ENCODE measurements at places on chromosomes 7 and 10.

DNA sequence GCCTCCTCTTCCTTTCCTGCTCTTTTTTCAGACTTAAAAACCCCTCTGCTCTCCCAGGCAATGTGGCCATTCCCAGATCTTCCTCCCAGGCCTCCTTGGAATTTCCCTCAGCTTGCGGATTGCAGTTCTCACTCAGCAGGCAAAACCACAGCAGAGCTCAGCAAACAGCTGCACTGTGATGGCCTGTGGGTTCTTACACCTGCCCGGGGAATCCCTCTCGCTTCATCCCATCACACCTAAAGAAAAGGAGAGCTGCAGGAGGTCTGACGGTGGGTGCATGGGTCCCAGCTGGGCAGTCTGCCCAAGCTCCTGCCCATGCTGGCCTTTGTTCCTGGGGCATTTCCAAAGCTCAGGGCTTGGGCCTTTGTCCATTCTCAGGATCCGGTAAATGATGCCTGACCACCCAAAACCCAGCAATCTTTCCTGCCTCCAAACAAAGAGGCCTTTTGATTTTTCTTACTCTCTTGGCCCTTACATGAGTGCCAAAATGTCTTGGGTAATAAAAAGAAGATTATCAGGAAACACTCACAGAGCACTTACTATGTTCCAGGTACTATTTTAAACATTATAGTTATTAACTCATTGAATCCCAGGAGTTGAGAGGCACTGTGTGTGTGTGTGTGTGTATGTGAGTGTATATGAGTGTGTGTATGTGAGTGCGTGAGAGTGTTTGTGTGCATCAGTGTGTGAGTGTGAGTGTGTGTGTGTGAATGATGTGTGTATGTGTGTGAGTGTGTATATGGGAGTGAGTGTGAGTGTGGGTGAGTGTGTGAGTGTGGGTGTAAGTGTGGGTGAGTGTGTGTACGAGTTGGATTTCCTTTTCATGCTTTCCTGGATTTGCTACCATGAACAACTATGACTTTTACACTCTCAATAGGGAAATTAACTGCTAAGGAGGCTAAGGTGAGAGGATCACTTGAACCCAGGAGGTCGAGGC lies 64.5 kb upstream of the PODXL start:
- DNase-seq: no peak

- no peak for DNase-seq
These were observed 77.2 kb downstream of the EXOC4 start for GRCh38 chr7:133330085-133330484.

GRCh38 chr10:120574981-120575380 lies 118.0 kb downstream of the PLPP4 start:
- no peak for DNase-seq

GRCh38 chr7:121832347-121832746 lies 40.6 kb upstream of the PTPRZ1 start:
- no peak for DNase-seq

DNA sequence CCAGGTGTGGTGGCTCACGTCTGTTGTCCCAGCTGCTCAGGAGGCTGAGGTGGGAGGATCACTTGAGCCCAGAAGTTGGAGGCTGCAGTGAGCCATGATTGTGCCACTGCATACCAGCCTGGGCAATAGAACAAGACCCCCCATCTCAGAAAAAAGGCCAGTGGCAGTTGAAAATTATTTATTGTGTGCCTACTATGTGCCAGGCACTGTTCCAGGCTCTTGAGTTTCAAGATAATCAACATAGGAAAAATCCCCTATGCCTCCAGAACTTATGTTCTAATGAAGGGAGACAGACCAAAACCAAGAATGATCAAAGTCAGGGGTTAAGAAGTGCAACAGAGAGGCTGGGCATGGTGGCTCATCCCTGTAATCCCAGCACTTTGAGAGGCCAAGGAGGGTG lies 42.4 kb upstream of the LMTK2 start:
- DNase-seq: no peak

DNA sequence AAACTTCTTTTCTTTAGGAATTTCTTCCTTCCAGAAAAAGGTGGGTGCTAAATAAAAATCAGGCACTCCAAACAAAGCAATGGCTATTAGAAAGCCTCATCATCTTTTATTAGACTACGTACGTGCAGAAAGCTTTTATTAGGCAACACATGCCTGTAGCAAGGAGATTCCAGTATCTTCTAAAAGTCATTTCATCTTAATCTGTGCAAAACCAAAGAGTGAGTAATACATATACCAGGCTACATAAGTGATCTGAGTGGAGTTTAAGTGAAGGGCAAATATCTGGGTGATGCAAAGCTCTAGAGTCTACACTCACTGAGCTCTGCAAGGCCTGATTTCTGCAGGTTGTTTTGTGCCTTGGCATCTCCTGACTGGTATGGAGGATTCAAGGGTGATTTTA lies 231.7 kb downstream of the ELMO1 start:
- no peak for DNase-seq

DNA sequence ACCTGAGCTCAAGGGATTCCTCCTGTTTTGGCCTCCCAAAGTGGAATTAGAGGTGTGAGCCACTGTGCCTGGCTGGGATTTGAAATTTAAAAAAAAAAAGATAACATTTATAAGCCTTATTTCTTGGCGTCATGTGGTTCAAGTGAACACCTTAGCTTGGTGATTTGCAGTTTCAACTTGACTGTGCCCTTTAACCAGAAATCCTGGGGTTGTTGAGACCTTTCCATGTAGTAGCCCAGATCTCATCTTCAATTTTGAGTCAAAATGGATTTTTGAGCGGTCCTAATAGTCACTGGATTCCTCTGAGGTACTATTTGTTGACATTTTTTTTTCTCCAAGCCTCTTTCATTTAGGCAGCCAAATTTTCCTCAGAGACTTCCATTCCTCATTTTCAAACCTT lies 29.5 kb upstream of the FBXW4 start:
- DNase-seq: no peak

GRCh38 chr7:935164-935873 lies 19.2 kb downstream of the ADAP1 start:
- DNase-seq: no peak

GRCh38 chr10:119377451-119377957 lies 165.0 kb downstream of the RGS10 start:
- DNase-seq: no peak

DNA sequence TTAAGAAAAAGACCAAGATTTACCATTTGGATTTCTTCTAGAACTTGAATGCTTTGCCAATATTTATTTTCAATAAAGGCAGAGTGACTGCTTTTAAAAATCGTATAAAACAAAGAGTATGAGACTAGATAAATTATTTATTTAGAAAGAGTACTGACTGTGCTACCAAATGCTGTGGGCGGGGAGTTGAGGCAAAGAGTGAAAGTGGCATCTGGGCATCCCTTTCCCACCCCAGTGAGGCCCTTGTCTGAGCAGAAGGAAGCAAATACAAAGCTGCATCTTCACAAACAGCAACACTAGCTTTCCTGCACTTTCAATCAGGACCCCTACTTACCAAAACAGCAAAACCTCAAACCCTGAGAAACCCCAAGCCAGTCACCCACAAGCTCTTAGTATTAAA lies 34.9 kb downstream of the ITGB1 start:
- no peak for DNase-seq

- DNase-seq: no peak
These were observed 127.4 kb downstream of the GPR85 start for GRCh38 chr7:112959276-112959675.

DNA sequence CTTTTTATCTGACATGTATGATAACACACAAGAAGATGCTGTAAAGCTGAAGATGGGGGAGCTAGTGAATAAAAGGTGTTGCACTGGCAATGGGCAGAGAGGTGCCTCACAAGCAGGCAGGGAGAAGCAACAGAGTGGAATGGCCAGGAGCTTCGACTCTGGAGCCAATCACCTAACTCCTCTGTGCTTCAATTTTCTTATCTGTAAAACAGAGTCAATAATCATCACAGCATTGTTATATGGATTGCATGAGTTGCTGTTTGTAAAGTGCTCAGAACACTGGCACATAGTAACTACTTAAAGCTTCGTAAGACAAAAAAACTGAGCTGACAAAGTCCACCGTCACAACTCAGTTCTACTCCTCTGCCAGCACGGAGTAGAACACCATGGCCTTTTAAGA lies 254.2 kb upstream of the POM121L12 start:
- DNase-seq: no peak
